ENCODE measurements at places on chromosomes 12 and 14. TPM values are rescaled to one million over a fixed set of nuclear protein-coding genes. Genes with fewer than 3 reads are reported as not detected.

DNA sequence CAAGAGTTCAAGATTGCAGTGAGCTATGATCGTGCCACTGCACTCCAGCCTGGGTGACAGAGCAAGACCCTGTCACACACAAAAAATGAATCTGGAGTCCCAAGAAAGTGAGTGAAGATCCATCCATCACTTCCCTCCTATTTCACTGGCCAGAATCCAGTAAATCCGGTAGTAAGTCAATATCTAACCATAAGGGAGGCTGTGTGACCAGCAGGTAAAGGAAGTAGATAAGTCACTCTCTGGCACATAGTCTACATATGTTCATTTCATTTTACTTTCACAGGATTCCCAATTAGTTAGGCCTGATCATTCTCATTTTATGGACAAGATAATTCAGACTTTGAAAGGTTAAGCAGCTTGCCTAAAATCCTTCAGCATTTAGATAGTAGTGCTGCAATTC is 11.9 kb upstream of the TCP11L2 start:
- H3K4me1 ChIP-seq: no peaks in the 10 kb centered on the region
- H3K36me3 ChIP-seq: no peaks in the 10 kb centered on the region
- H3K4me3 ChIP-seq: no peak overlapping the region
- H3K27ac ChIP-seq: no peak overlapping the region
- H3K27me3 ChIP-seq: no peaks in the 10 kb centered on the region

DNA sequence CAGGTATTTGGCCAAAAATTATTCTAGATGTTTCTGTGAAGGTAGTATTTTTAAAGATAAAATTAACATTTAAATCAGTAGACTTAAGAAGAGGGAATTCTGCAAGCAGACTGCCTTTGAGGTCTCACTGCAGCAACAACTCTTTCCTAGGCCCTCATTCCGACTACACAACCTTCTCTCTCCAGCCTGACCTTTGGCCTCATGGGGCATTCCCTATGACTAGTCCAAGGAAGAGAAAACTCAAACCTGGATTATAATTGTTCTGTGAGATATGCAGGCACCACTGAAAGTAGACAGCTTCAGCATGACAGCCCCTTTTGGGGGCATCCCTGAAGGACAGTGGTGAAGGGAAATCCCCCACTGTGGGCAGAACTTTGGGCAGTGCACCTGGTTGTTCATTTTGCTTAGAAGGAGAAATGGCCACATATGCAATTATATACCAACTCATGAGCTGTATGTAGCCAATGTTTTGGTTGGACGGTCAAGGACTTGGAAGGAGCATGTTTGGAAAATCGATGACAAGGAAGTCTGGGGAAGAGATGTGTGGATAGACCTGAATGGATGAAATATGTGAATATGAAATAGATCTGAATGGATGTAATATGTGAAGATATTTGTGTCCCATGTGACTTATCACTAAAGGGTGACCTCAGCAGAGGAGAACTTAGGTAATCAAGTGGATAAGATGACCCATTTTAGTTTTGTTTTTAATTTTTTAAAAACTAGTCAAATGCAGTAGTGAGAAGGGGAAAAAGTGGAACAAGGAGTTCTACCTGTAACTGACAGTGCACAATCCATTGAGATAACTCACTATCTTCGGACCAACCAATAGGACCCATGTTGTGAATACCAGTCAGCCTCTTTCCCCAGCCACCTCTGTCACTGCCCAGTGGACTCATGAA is 233.3 kb upstream of the FOXN3 start:
- H3K27me3 ChIP-seq: no peaks in the 10 kb centered on the region
- no peak for DNase-seq
- H3K4me3 ChIP-seq: no peak overlapping the region
- no peaks in the 10 kb centered on the region for H3K4me1 ChIP-seq
- H3K36me3 ChIP-seq: no peaks in the 10 kb centered on the region
- no peak overlapping the region for H3K27ac ChIP-seq

- H3K27me3 ChIP-seq: no peaks in the 10 kb centered on the region
- H3K4me1 ChIP-seq: no peaks in the 10 kb centered on the region
- no peaks in the 10 kb centered on the region for H3K36me3 ChIP-seq
These were observed 272.1 kb downstream of the LRIG3 start for GRCh38 chr12:58648176-58648575.

GRCh38 chr12:20368114-20368650 is at the start of gene PDE3A:
Gene PDE3A, plus strand, starts transcription at chr12:20368537. Its CDS starts 748 bp downstream, at chr12:20369285.
- H3K4me3 ChIP-seq: peak within 1 kb of the TSS; percentile 66
- H3K4me1 ChIP-seq: no peaks in the 10 kb centered on the region
- no peaks in the 10 kb centered on the region for H3K36me3 ChIP-seq
- DNase-seq: peak; percentile 29

GRCh38 chr14:36701132-36701531 is 39.5 kb downstream of the PAX9 start:
- no peaks in the 10 kb centered on the region for H3K36me3 ChIP-seq
- no peak overlapping the region for H3K4me3 ChIP-seq
- no peaks in the 10 kb centered on the region for H3K4me1 ChIP-seq
- DNase-seq: no peak
- H3K27ac ChIP-seq: no peak overlapping the region

GRCh38 chr12:130339951-130340350 is 2.3 kb downstream of the PIWIL1 start:
- H3K4me3 ChIP-seq: no peak overlapping the region
- H3K27ac ChIP-seq: no peak overlapping the region
- H3K36me3 ChIP-seq: no peaks in the 10 kb centered on the region
- DNase-seq: no peak
- H3K27me3 ChIP-seq: no peaks in the 10 kb centered on the region
- no peaks in the 10 kb centered on the region for H3K4me1 ChIP-seq

DNA sequence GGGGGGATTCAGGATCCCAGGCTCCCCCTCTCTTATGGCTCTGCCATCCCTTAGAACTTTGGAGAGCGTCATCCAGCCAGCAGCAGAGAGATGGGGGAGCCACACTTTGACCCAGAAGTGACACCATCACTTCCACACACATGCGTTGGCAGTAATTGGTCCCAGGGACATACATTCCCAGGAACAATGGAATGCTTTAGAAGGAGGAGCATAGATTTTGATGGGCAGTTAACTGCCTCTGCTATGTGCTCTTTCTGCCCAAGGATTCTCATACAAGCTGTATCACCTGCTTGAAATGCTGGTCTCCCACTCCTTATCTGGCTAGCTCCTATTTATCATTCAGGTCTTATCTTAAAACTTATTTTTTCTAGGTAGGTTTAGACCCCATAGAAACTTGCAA is 109.0 kb upstream of the RPH3A start:
- H3K4me1 ChIP-seq: no peaks in the 10 kb centered on the region
- H3K36me3 ChIP-seq: no peaks in the 10 kb centered on the region
- no peaks in the 10 kb centered on the region for H3K27me3 ChIP-seq
- DNase-seq: no peak
- no peak overlapping the region for H3K4me3 ChIP-seq

- H3K4me1 ChIP-seq: no peaks in the 10 kb centered on the region
- H3K27ac ChIP-seq: no peak overlapping the region
- H3K36me3 ChIP-seq: no peaks in the 10 kb centered on the region
- H3K4me3 ChIP-seq: no peak overlapping the region
- no peaks in the 10 kb centered on the region for H3K27me3 ChIP-seq
These were observed 13.0 kb upstream of the RIOX1 start for GRCh38 chr14:73477618-73478266.

- H3K36me3 ChIP-seq: no peaks in the 10 kb centered on the region
- DNase-seq: no peak
- H3K4me1 ChIP-seq: peaks cover 8% of the 10 kb centered on the region
- no peaks in the 10 kb centered on the region for H3K27me3 ChIP-seq
- H3K4me3 ChIP-seq: no peak overlapping the region
- peak overlapping the region; percentile 71 for H3K27ac ChIP-seq
These were observed 47.7 kb downstream of the ELK3 start for GRCh38 chr12:96241846-96242256.

GRCh38 chr12:132986885-132987225 is 688 bp downstream of the ZNF26 start:
- peaks cover 14% of the 10 kb centered on the region for H3K4me1 ChIP-seq
- DNase-seq: no peak
- H3K27ac ChIP-seq: peak overlapping the region; percentile 93
- peak overlapping the region; percentile 69 for H3K4me3 ChIP-seq
- H3K36me3 ChIP-seq: no peaks in the 10 kb centered on the region

- no peaks in the 10 kb centered on the region for H3K27me3 ChIP-seq
- no peaks in the 10 kb centered on the region for H3K4me1 ChIP-seq
- no peak overlapping the region for H3K27ac ChIP-seq
- DNase-seq: no peak
- H3K4me3 ChIP-seq: no peak overlapping the region
These were observed 942.0 kb upstream of the FBXO33 start for GRCh38 chr14:40374221-40374620.

DNA sequence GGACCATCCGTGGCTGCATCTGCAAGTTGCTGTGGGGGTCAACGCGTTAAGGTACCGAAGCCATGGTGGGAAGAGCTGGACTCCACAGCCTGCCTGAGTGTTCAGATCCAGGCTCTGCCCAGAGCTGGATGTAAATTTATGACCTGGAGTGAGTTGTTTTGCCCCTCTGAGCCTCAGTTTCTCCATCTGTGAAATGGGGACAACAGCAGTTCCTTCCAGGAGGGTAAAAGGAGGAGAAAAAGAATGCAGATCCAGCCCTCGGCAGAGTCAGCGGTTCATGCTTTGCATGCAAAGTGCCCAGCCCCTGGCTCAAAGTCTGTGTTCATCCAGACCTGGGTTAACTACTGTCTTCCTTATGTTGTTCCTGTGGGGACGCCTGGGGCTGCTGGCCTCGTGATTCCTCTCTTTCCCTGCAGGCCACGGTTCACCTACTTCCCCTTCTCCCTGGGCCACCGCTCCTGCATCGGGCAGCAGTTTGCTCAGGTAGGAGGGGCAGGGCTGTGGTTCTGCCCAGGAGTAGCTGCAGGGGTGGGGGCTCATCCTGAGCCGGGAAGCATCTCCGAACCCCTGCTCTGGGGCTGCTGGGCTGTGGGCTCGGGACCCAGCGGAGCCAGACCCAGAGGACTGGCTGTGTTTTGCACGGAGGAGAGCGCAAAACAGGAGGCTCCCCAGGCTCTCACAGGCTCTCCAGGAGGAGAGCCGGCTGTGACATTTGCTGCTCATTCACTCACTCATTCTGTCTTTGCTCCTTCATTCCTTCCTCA is 41.9 kb downstream of the CYP46A1 start:
- H3K36me3 ChIP-seq: no peaks in the 10 kb centered on the region
- no peaks in the 10 kb centered on the region for H3K4me1 ChIP-seq
- H3K27ac ChIP-seq: no peak overlapping the region
- no peak overlapping the region for H3K4me3 ChIP-seq
- no peaks in the 10 kb centered on the region for H3K27me3 ChIP-seq

GRCh38 chr14:72457641-72458040 is 436.3 kb downstream of the DPF3 start:
- no peak for DNase-seq
- H3K27ac ChIP-seq: no peak overlapping the region
- H3K4me1 ChIP-seq: no peaks in the 10 kb centered on the region
- no peak overlapping the region for H3K4me3 ChIP-seq
- H3K36me3 ChIP-seq: peaks cover 4% of the 10 kb centered on the region

- no peak overlapping the region for H3K4me3 ChIP-seq
- no peak overlapping the region for H3K27ac ChIP-seq
- H3K27me3 ChIP-seq: no peaks in the 10 kb centered on the region
- peaks cover 77% of the 10 kb centered on the region for H3K36me3 ChIP-seq
These were observed 6.7 kb upstream of the DERA start for GRCh38 chr12:15904378-15904920.

DNA sequence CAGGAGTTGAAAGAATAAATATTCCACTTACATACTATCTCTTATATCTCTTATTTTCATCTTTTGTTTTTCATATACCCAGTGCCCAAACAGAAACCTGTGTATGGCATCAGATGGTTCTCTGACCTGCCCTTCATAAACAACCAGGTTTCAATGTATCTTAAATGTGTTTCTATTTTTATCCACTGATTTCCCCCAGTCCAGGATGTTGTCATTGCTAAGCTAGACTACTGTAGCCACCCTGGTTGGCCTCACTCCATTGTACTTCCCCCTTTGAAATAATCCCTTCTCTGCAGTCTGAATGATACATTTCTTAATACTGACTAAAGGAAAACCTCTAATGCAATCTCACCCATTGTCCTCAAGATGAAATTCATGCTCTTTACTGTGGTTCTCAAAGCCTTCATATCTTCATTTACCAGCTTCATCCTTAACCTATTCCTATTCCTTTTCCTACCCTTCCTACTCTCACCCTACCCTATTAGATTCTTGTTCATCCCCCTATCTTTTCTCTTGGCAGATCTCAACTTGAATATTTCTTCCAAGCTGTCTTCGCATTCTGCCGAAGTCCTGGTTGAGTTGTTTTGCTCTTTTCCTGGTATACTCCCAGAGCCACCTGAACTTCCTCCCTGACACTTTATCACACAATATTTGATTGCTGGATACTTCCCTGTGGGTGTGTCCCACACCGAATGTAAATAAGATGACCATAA is 312.4 kb downstream of the FOXG1 start:
- DNase-seq: no peak
- no peaks in the 10 kb centered on the region for H3K27me3 ChIP-seq
- H3K4me3 ChIP-seq: no peak overlapping the region
- H3K27ac ChIP-seq: no peak overlapping the region

GRCh38 chr12:69338936-69339335 is 9.2 kb upstream of the LYZ start:
- H3K4me1 ChIP-seq: no peaks in the 10 kb centered on the region
- no peaks in the 10 kb centered on the region for H3K36me3 ChIP-seq
- no peak overlapping the region for H3K4me3 ChIP-seq
- H3K27ac ChIP-seq: no peak overlapping the region
- no peak for DNase-seq

- no peaks in the 10 kb centered on the region for H3K27me3 ChIP-seq
- H3K4me1 ChIP-seq: no peaks in the 10 kb centered on the region
- no peak for DNase-seq
- H3K4me3 ChIP-seq: no peak overlapping the region
- no peaks in the 10 kb centered on the region for H3K36me3 ChIP-seq
- H3K27ac ChIP-seq: no peak overlapping the region
These were observed 27.9 kb upstream of the EID3 start for GRCh38 chr12:104275689-104276088.

DNA sequence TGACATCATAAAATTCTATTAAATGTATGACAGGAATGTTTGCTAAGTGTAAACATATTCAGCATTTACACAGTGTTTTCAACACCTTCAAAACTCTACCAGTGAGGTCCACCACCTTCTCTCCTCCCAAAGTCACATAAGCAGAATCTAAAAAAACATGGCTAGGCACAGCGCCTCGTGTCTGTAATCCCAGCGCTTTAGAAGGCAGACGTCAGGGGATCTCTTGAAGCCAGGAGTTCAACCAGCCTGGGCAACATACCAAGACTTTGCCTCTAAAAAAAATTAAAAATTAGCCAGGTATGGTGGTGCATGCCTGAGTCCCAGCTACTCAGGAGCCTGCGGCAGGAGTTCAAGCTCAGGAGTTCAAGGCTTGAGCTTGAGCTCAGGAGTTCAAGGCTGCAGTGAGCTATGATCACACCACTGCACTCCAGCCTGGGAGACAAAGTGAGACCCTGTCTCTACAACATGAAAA is 30.0 kb downstream of the NUMB start:
- DNase-seq: no peak
- H3K27ac ChIP-seq: no peak overlapping the region
- no peak overlapping the region for H3K4me3 ChIP-seq
- H3K27me3 ChIP-seq: no peaks in the 10 kb centered on the region

SERPINA12 gene
- total RNA-seq: not detected

NAV3 gene
- total RNA-seq: 60.5 TPM

MFAP5 gene
- 153 TPM for total RNA-seq

CCDC59 gene
- total RNA-seq: 54.6 TPM

CD69 gene
- total RNA-seq: 13.5 TPM

CD4 gene
- 8.2 TPM for total RNA-seq

RHOJ gene
- total RNA-seq: 12.0 TPM

RPS6KL1 gene
- 20.7 TPM for total RNA-seq
